ENCODE measurements at places on chromosomes 6 and 20. TPM values are rescaled to one million over a fixed set of nuclear protein-coding genes. Genes with fewer than 3 reads are reported as not detected.

Gene BRPF3
- 31.7 TPM for total RNA-seq

Gene HCK
- 6.1 TPM for total RNA-seq

Gene PNLDC1
- not detected for total RNA-seq

Gene OR10C1
- not detected for total RNA-seq

Gene SLC24A3
- total RNA-seq = 17.1 TPM

Gene JARID2
- total RNA-seq = 17.5 TPM

Gene PSMB8
- total RNA-seq = 44.9 TPM

Gene NKX2-2
- total RNA-seq = not detected

Gene FAM184A
- total RNA-seq = 2.3 TPM

Gene CRYBG1
- 107 TPM for total RNA-seq

Gene WFDC10B
- total RNA-seq = 1.9 TPM

Gene PNPLA1
- total RNA-seq = 0.21 TPM

Gene NFATC2
- total RNA-seq = 10.6 TPM

Gene EPB41L2
- 110 TPM for total RNA-seq

Gene LY6G6C
- not detected for total RNA-seq

Gene SLC22A2
- not detected for total RNA-seq

Gene PI16
- 15.4 TPM for total RNA-seq

Gene XKR7
- 0.05 TPM for total RNA-seq

Gene CEP250
- total RNA-seq = 30.9 TPM

Gene RNF217
- total RNA-seq = 26.5 TPM

Gene SNAP25
- total RNA-seq = 16.3 TPM

Gene SLC12A5
- not detected for total RNA-seq

Gene CENPB
- total RNA-seq = 84.1 TPM

Gene TRIM15
- not detected for total RNA-seq

Gene MYBL2
- total RNA-seq = 0.60 TPM

Gene SDC4
- 215 TPM for total RNA-seq

Gene MTHFD1L
- total RNA-seq = 74.5 TPM

Gene PRR18
- 0.23 TPM for total RNA-seq

Gene C6orf132
- 69.3 TPM for total RNA-seq

Gene TREML2
- 0.16 TPM for total RNA-seq

Gene APOBEC2
- total RNA-seq = 0.57 TPM

Gene PLCB1
- 48.3 TPM for total RNA-seq

Gene NOTCH4
- total RNA-seq = 19.4 TPM

Gene ADAM33
- 56.9 TPM for total RNA-seq

Gene MRAP2
- total RNA-seq = 5.3 TPM

Gene PARD6B
- total RNA-seq = 27.0 TPM

Gene LST1
- 6.7 TPM for total RNA-seq

Gene TFAP2A
- 45.2 TPM for total RNA-seq

Gene FAM110A
- 35.1 TPM for total RNA-seq

Gene TINAG
- not detected for total RNA-seq

Gene MCCD1
- total RNA-seq = not detected

Gene CCN6
- total RNA-seq = not detected

Gene CST7
- 1.6 TPM for total RNA-seq

Gene HSF2
- total RNA-seq = 10.3 TPM

Gene TREM2
- 9.4 TPM for total RNA-seq

Gene AMD1
- total RNA-seq = 63.6 TPM

Gene FRK
- 11.5 TPM for total RNA-seq

Data from ureter (tissue), 1 donor.